ENCODE measurements at places on chromosomes 6 and 20.

DNA sequence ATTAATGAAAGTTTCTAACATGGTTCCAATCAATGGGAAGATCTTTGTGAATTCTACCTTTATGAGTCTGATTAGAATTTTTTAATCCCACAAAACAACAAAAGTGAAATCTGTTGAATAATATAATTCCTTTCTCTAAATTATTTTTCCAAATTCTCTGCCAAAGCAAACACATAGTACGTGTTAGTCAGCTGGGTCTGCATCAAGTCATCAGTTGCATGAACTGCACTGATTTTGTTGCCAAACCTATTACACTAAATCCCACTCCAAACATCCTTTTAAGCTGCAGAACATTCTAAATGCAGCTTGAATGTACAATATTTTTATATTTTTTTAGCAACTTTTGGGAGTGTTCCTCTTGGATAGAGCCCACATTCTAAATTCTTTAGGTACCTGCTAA lies 199.0 kb upstream of the HSF2 start:
- DNase-seq: no peak

DNA sequence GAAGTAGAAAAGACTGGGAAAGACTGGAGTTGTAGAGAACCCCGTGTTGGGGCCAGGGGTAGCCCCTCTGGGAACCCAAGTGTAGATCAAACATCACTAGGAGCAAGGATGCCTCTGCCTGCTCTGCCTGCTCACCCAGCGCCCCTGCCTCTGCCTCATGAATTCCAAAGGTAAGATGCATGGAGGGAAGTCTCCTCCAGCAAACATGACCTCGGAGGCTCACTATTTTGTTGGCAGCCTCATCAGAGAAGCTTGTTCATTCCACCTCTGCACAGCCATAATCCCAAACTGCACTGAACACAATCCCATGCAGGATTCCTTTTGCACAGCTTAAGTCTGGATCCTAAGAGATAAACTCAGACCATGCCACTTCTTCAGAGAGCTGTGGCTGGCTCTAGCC lies 4.9 kb downstream of the FRS3 start:
- DNase-seq: no peak

DNA sequence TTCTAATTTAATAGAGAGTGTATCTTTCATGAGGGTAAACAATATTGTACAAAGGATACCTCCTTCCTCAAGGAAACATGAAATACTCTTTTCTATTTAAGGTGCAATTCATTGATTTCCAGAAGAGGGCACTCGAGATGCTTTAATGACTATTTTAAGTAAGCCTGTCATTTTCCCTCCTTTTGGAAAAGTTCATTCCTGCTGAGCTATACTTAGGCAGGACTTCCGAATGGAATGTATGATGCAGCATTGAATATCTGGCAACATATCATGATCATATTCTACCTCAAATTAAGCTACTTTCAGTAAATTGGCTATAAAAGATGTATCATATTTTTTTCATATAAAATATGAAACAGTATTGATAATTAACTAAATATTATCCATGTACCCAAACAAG lies 5.0 kb downstream of the DST start:
- DNase-seq: no peak

GRCh38 chr6:138544501-138544900 lies 45.2 kb upstream of the NHSL1 start:
- no peak for DNase-seq

DNA sequence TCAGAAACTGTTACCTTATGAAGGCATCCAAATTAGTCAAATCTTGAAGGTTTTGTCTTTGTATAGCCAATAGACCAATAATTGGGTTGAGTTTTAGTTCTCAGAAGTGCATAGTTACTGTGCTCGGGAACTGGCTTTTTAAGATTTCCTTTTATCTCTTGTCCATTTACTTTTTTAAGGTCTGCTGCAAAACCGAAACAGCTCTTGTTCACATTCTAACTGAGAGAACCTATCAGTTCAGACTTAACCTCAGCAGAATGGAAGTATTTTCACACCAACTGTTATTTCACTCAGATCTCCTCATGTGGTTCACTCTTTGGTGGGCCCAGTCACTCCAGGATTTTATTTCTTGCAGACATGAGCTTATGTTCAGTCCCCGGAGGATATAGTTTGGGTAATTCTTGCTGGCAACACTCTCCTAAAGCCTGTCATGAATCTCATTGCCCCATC lies 55.5 kb downstream of the TPBG start:
- no peak for DNase-seq

DNA sequence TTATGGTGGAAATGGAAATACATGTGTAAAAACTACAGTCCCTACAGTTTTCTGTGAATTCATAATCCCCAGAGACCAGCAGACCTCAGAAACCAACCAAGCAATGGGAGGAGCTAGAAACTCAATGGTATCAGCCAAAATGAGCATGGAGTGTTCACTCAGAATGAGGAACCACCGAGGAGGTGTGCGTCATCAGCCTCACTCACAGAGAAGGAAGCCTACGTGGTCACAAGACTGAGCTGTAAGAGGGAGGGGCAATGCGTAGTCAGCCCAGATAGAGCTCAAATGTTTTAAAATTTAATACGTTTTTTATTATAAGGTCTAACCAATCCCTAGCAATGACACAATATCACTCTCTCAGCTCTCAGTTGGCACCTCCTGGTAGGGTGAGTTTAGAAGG lies 17.4 kb downstream of the MYLK4 start:
- peak; percentile 15 for DNase-seq

- DNase-seq: no peak
These were observed 70.0 kb downstream of the HDDC2 start for GRCh38 chr6:125231574-125232343.

GRCh38 chr20:36593347-36593929 lies 12.1 kb upstream of the RAB5IF start:
- DNase-seq: no peak

- no peak for DNase-seq
These were observed 72.6 kb upstream of the F13A1 start for GRCh38 chr6:6393069-6393529.

DNA sequence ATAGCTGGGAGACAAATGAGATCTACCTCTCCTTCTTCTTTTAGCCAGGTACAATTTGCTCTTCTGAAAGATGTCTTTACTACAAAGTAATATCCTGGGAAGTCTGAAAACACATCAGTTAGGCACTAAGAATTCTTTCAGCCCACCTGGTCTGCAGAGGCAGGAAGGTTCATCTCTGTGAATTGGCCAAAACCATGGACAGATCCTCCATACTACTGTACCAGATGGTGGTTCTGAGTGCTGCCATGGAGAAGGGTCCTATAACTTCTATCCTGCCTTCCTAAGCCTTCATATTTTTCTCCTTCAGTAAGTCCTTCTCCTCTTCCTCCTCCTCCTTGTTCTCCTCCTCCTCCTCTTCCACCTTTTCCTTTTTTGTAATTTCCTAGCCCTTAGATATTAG lies 11.7 kb upstream of the PCSK2 start:
- no peak for DNase-seq

GRCh38 chr6:167396659-167397490 lies 72.0 kb downstream of the TTLL2 start:
- DNase-seq: no peak

DNA sequence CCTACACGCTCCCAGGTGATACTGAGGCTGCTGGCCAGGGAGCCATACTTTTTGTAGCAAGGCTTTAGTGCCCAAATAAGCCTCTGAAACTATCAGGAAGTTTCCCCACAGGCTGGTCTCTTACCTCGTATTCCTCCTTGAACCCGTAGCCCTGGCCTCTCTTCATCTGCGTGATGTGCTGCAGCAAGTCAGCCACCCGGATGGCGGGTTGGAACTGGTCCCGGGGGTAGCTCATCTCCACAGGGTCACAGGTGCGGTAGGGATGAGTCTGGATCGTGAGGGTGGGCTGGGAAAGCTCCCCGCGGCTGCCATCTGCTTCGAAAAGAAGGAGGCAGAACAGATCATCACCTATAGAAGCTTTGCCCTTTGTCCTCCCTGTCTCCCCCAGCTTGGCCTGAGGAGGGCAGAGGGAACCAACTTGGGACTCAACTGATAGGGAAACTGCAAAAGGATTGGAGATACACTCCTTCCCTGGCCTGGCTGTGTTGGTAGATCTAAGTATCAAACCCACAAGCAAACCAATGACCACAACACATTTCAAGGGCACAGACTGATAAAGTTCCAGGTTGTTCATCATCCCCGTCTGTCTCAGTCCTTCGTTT lies 543.2 kb upstream of the CHD6 start:
- DNase-seq: no peak

GRCh38 chr6:167839343-167839742 lies 12.6 kb downstream of the AFDN start:
- DNase-seq: no peak

- DNase-seq: no peak
These were observed 41.6 kb upstream of the SPDEF start for GRCh38 chr6:34597605-34598353.

DNA sequence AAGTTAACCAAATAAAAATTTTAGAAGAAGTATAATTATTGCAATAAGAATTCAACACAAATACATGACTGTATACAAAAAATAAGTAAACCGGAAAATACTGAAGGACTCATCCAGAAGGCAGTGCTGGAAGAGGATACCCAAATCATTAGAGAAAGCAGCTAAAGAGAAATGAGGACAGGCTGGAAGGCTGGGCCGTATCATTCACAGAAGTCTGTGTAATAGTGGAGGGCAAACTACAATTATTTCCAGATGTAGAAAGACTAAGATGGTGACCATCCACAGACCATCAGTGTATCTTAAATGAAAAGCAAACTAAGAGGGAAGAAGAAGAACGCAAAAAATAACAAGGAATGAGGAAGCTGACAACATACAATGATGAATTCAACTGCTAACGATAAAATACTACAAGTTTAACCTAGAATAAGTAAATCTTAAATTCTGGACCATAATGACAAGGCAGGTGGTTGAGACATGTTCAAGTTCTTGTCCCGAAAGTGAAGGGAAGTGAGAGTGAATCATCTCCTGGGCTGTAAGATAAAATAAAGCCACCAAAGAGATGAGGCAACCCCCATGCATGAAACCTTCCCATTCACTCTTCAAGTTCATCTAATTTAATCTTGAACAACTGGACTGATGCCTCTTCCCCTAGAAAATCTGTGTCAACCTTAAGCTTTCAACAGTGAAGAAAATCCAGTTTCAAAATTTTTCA lies 71.5 kb downstream of the SLC23A2 start:
- no peak for DNase-seq

DNA sequence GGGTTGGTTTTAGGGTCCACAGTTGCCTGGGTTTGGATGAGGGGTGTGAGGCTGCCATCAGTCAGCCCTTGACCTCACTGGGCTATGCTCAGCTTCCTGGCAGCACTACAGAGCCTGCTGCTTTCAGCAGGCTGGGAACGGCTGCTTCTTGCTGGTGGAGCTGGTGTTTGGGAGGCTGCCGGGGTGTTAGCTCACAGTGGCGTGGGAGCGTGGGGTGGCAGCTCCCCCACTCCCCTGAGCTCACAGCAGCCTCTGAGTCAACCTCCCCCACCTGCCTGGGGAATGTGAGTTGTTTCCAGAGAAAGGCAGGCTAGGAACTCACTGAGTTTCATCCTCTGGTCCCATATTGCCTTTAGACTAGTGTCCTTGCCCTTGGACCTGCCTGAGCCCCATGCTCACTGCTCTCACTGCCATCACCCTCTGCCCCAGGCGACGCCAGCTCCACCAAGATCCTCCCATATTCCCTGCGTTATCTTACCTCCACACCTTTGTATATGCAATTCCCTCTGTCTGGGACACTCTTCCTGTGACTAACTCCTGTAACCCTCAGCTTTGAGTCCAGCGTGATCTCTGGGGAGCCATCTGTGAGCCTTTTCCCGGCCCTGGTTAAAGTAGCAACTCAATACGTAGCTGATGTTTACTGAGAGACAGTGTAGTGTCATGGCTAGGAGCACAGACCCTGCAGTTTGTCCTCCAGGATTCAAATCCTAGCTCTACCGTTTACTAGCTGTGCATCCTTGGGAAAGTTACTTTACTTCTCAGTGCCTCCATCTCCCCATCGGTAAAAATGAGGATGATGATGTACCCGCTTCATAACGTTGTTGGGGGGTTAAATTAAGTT lies 34.8 kb downstream of the PPP1R16B start:
- DNase-seq: no peak

- DNase-seq: no peak
These were observed 3.4 kb upstream of the ZBTB46 start for GRCh38 chr20:63834491-63834880.

- no peak for DNase-seq
These were observed 4.2 kb upstream of the HIVEP1 start for GRCh38 chr6:12007887-12008286.

GRCh38 chr20:21570285-21570992 lies 56.6 kb upstream of the NKX2-2 start:
- DNase-seq: no peak

DNA sequence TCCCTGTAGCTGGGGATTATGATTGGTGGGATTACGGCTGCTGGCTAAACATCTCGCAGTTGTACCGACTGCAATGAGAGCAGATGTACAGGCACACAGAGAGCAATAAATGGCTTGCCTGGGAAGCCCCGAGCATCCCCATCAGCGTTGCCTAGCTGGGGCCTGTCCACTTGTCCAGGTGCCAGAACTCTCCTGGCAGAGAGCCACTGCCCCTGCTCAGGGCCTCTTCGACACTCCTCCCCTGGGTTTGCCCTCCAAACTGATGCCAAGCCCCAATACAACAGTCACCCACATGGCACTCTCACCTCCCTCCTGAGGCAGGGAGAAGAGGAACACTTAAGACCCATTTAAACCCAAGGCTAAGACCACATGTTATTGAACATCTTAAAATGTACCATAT lies 715.1 kb downstream of the PTPRT start:
- no peak for DNase-seq

GRCh38 chr6:14361956-14362587 lies 244.5 kb downstream of the CD83 start:
- no peak for DNase-seq

GRCh38 chr20:45156713-45157112 lies 18.0 kb upstream of the PI3 start:
- DNase-seq: no peak

- DNase-seq: no peak
These were observed 35.7 kb upstream of the ID1 start for GRCh38 chr20:31569163-31570020.

DNA sequence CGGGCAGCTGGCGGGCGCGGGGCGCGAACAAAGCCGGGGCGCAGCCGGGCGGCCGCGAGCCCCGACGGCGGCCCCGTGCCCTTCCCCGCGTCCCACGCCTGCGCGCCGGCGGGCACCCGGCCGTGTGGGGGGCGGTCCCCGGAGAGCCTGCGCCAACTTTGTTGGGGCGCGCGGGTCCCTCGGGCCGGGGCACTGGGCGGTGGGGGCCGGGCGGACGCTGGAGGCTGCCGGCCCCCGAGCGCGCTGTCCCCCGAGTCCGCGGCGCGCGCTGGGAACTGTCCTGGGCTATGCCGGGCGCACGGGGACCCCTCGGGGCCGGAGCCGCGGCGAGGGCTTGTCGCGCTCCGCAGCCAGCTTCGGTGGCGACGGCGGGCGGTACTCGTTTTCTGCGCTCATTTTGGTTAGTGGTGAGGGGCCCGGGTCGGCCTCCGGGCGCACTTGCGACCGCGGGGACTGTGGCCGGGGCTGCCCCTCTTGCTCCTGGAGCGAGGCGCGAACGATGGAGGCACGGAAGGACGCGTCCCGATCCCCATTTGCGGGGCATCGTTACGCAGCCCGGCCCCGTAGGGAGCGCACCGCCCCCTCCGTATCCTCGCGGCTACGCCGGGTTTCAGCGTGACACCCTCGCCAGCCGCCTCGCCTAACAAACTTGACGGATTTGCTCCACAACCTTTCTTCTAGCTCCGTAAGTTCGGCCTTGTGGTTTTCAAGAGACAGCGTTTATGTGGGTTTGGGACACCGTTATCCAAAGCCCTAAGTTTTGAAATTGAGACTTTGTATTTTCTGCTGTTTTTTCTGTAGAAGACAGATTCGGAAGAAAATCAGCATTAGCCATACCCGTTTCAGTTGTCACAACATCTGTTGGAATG lies 622 bp downstream of the SS18L1 start:
- no peak for DNase-seq

Measured in esophagus squamous epithelium (tissue), 5 donors.